GM19239 (cell line): ENCODE measurements at places on chromosomes 2 and 18.

GRCh38 chr2:6806604-6807003 is 59.1 kb downstream of the CMPK2 start:
- DNase-seq = no peak

DNA sequence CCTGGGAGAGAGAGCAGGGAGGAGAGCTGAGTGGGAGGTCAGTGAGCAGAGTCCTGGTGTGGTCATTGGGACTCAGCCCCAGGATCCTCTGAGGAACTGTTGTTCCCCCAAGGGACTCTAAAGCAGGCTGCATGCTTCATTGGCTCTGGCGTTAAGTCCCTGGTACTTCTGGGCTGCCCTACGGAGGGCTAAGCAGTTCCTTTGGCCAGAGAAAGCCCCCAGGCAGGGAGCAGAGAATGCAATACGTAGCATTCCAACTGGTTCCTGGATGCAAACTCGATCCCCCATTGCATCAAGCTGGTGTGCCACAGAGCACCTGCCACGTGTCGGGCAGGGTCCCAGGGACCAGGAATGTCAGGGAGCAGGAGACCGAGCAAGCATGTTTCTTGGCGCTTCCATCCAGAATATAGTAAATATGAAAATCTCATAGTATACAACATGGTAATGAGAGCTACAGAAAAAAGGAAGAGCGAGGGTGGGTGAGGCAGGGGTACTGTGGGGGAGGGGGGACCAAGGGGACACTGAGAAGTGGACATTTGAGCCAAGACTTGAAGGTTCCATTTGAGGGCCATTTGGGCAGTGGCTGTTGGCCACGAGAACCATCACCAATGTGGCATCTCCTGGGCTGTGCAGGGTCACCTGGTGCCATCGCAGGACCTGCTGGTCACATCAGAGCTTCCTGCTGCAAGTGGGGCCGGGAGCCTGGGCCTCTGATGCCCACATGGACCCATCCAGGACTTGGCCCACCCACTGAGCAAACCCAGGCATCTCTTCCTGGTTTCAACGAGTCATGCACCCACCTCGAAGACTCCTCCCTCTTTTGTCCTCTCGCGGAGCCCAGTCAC is 160.4 kb downstream of the ASB1 start:
- DNase-seq = no peak

- no peak for DNase-seq
These were observed 426.3 kb upstream of the ST6GAL2 start for GRCh38 chr2:107312240-107312639.

GRCh38 chr2:98446850-98447249 is 2.2 kb downstream of the INPP4A start:
- no peak for DNase-seq

- DNase-seq = no peak
These were observed 16.7 kb downstream of the DPYSL5 start for GRCh38 chr2:26864646-26865045.

- no peak for DNase-seq
These were observed 5.4 kb downstream of the TGFBRAP1 start for GRCh38 chr2:105324101-105324500.

DNA sequence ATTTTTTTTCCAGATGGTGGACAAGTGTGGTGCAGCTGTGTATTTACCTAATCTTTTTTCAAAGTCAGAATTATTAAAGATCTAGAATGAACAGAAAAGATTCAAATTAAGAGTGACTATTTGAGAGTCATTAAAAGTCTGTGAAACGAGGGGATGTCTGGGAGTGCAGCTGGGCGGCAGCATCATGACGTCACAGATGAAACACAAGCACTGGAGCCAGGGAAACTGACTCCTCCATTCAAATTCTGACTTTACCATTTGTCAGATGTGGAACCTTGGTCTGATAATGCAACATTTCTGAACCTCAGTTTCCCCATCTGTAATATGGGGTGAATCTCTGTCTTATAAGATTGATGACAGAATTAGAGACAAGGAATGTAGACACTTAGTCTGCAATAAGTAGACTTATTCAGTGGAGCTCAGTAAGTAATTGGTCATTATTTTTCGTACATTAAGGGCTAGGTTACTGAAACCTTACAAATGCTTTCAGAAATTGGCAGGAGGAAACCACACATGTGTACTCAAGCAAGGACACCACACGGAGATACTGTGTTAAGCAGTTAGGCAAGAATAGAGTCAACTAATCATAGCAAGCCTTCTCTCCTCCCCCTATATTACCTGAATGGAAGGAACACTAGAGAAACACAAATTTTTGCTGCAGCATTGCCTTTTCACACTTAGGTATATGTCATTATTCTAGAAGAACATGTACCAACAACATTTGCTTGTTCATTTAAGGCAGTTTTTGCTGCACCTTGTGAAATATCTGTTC is 27.8 kb upstream of the CXXC1 start:
- DNase-seq = no peak

- no peak for DNase-seq
These were observed 29.9 kb upstream of the SELENOI start for GRCh38 chr2:26316041-26316440.

DNA sequence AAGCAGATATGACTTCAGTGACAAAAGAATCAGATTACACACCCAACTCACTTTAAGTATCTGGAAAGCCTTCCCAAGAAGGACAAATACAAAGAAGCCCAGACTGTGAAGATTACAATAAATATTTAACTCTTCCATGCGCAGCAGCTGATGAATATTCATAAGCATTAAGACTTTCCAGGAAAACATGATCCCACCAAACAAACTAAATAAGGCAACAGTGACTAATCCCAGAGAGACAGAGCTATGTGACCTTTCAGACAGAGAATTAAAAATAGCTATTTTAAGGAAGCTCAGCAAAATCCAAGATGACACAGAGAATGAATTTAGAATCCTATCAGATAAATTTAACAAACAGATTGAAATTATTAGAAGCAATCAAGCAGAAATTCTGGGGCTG is 108.2 kb upstream of the UBE2E3 start:
- no peak for DNase-seq
